ENCODE measurements at places on chromosomes 11 and 22. TPM values are rescaled to one million over a fixed set of nuclear protein-coding genes. Genes with fewer than 3 reads are reported as not detected.

The HTATIP2 gene
- total RNA-seq, result 70.8 TPM

The SLC22A25 gene
- total RNA-seq, result not detected

The SLC35E4 gene
- 10.4 TPM for total RNA-seq

The MYRF gene
- 0.72 TPM for total RNA-seq

The ENTHD1 gene
- not detected for total RNA-seq

The RASL10A gene
- not detected for total RNA-seq

The SOX6 gene
- total RNA-seq, result 0.48 TPM

The RIN1 gene
- 33.3 TPM for total RNA-seq

The TCN2 gene
- 4.0 TPM for total RNA-seq

The XRCC6 gene
- 296 TPM for total RNA-seq

The MMP8 gene
- total RNA-seq, result 0.24 TPM

The CEP126 gene
- total RNA-seq, result 1.1 TPM

The SAA2 gene
- 54.2 TPM for total RNA-seq

The MMP12 gene
- total RNA-seq, result not detected

The CCDC73 gene
- not detected for total RNA-seq

The ARSA gene
- 27.7 TPM for total RNA-seq

The DDX25 gene
- 0.24 TPM for total RNA-seq

The APOBEC3C gene
- total RNA-seq, result 13.4 TPM

The LYVE1 gene
- not detected for total RNA-seq

The TSSK2 gene
- not detected for total RNA-seq

The SIK2 gene
- 5.8 TPM for total RNA-seq

The SESN3 gene
- total RNA-seq, result 7.7 TPM

The KRTAP5-1 gene
- not detected for total RNA-seq

The TMEM121B gene
- not detected for total RNA-seq
